ENCODE measurements at places on chromosomes 2 and 18.

DNA sequence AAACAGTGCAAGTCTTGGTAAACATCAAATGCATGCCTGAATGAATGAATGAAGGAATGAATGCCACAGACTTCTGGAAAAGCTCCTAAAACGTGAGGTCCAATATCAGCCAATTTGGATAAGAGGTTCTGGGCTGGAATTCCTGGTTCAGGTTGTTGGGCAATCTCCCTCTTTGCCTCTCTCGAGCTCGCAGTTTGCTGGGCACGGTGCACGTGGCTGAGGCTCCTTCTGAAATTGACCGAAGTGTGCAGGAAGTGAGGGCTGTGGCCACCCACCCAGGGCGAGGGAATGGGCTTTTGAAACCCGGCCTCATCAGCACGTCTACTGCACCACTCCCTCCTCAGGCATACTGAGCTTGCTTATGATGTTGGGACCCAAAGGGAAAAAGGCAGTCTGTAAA, 288.8 kb upstream of the HS6ST1 start:
- no peak for DNase-seq

DNA sequence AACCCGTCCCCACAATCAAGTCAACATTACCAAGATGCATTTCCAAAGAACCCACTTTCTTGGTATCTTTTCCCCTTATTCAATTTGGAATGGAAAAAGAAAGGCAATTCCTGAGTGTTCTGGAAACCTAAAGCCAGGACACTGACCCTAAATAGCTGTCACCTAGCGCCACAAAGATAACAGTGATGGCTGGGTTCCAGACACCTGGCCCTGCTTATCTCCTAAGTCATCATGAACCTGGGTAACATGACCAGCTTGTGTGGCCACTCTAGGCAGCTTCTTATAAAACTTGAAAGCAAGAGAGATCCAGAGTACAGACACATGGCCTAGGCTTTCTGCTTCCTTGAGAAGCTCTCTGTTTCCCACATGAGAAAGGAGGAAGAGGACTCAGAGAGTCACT, 95.4 kb downstream of the BOD1L2 start:
- no peak for DNase-seq

DNA sequence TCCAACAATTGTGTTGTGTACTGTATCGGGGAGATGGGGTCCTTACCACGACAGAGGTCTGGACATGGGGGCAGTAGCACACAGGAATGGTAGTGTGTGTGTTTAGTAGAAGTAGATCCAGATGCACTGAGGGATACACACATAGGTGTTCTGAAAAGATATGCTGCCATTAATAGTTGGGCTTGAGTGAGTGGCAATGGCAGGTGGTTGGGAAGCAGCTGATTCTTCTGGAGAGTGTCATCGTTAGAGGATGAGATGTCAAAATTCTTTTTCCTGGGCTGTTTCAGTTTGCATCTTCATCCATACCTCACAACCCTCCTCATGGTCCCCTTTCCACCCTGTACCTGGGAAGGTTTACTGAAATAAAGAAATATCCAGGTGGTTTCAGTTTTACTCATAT, 66.6 kb downstream of the UGGT1 start:
- DNase-seq, result no peak

- no peak for DNase-seq
These were observed 112.3 kb downstream of the MEP1B start for GRCh38 chr18:32301976-32302743.

GRCh38 chr2:224142397-224143312, 103.6 kb upstream of the SERPINE2 start:
- no peak for DNase-seq
